CD4-positive, alpha-beta T cell (primary cell): ENCODE measurements at places on chromosomes 11 and 22.

DNA sequence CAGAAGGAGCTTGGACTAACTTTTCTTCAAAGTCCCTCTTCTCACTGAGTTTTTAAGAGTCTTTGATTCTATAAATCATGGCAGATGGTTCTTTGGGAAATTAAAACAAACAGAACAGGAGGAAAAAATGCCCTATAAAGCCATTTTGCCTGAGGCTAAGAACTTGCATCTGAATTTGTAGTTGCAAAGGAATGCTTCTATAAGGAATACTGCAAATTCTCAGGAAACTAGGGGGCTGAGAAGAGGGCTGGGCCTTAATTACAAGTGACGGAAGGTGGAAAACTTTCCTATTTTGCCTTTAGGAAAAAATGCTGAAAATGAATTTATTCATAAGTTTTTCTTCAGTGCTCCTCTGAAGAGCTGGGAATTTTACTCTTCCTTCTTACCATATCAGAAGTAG lies 90.0 kb upstream of the NARS2 start:
- no peak for DNase-seq
- no peaks in the 10 kb centered on the region for H3K36me3 ChIP-seq
- H3K27me3 ChIP-seq: no peaks in the 10 kb centered on the region
- no peak overlapping the region for H3K4me3 ChIP-seq
- H3K27ac ChIP-seq: no peak overlapping the region
- H3K4me1 ChIP-seq: no peaks in the 10 kb centered on the region

- peaks cover 2% of the 10 kb centered on the region for H3K36me3 ChIP-seq
- H3K27me3 ChIP-seq: no peaks in the 10 kb centered on the region
- H3K4me1 ChIP-seq: no peaks in the 10 kb centered on the region
- DNase-seq: no peak
- no peak overlapping the region for H3K27ac ChIP-seq
Observed at GRCh38 chr22:47152938-47153337, 390.5 kb downstream of the TBC1D22A start.

DNA sequence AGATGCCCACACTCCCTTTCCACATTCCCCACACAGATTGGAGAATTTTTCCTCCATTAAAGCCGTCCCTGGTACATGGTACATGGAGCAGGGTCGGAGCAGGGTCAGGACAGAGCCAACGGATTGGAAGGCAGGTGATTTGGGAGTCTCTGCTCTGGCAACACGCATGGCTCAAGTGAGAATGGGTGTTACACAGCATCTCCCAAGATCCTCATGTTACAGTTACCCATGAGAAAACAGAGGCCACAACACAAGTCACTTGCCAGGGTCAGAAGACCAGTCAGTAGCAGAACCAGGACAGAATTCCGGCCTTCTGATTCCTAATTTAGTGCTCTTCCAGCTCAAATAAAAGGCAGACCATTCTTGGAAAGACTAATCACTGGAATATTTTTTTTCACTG lies 7.7 kb upstream of the F2 start:
- H3K4me3 ChIP-seq: no peak overlapping the region
- H3K27ac ChIP-seq: no peak overlapping the region
- no peak for DNase-seq
- H3K4me1 ChIP-seq: no peaks in the 10 kb centered on the region
- no peaks in the 10 kb centered on the region for H3K27me3 ChIP-seq
- H3K36me3 ChIP-seq: peaks cover 14% of the 10 kb centered on the region

DNA sequence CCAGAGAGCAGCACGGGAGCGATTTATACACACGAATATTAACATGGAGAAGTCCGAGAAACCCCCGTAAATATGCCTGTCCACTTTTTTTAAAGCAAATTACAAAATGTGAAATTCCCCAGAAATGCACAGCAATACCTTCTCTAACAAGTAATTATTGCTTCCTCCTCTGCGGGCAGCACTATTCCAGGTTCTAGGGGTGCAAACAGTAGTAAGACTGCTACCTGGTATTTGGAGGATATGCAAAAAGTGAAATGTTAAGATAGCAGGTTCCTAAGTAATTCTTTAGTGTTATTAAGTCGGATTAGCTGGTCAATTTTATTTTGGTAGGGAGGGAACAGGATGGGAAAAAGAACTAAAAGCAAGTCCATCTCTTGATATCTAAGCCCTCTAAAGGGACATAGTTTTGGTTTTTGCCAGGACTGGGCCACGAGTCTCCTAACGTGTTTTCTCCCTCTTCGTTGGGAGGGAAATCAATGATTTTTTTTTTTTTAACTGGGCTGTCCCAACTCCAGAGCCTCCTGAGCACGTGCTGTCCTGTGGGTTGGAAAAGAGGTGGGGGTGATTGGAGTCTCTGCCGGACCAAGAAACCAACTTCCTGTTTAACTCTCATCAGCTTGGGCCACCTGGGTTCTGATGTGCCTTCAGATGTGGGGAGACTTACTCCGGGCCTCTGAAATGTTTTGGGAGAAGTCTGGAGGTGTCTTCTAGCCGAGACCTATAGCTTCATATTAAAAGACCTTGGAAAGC lies 1.7 kb upstream of the XBP1 start:
- H3K27ac ChIP-seq: peak overlapping the region; percentile 24
- DNase-seq: no peak

DNA sequence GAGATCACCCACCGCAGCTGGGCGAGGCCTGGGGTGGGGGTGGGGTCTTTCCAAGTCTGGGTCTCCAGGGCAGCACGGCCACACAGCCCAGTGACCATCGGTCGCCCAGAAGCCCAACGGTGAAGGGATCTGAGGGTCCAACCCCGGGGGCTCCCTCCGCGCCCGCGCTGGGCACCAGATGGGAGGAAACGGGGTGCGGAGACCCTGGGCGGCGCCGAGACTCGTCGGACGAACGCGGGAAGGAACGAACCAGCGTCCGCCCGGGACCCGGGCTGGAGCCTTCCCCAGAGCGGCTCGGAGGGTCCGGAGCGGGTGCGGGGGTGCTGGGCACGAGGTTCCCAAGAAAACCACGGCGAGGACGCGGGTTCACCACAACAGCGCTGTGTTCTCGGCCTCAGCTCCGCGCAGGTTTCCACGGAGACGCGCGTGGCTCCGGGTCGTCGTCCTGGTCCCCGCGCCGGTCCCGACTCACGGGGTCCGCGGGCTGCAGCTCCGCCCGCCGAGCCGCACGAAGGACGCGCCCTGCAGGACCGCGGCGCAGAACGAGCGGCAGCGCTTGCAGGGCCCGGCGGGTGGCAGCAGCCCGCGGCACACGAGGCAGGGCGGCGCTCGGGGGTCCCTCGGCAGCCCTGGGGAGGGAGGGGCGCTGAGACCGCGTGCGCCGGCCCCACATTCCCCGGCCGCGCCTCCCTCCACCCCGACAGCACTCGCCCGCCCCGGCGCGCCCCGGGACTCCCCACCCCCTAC lies 2.3 kb upstream of the IL17REL start:
- H3K4me1 ChIP-seq: peaks cover 85% of the 10 kb centered on the region
- peaks cover 16% of the 10 kb centered on the region for H3K27me3 ChIP-seq
- no peak overlapping the region for H3K27ac ChIP-seq
